NCI-H446 treated with DMSO at 0.1 percent for 48 hours (cell line): ENCODE measurements at places on chromosomes 5 and 9.
A peak's percentile ranks its signal among the peaks of the same experiment; 100 is the strongest.

DNA sequence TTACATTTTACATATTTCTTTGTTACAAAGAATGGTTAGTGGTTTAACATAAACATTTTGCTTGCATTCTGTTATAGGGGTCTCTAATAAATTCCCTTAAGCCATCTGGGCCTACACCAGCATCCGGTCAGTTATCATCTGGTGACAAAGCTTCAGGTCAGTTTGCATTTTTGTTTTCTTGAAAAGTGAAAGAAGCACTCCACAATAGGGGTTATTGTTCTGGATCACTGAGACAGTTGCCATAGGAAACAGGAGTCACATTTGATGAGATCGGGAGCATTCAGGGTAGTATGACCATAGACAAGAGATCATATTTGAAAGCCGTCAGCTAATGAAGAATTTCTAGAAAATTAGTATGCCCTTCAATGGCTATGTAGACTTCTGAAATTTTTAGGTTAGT, 63.6 kb downstream of the NUP214 start:
- no peak for DNase-seq

DNA sequence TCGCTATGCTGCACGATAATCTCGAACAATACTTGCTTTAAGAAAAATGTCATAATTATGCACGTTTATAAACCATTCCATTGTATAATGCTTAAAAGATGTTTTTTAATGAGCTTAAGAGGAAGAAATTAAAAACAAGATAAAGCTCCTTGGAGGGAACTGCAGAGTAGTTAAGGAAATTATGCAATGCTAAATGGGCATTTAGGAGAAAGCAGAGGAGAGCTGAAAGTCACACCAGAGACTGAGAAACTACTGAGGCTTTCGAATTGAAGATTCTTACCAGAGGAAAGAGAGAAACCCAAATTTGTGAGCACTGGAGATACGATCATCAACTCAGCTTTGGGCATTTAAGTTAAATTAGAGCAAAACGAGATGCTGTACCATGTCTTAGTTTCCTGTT, 119.4 kb downstream of the CDH10 start:
- DNase-seq = no peak

- DNase-seq = no peak
Observed at GRCh38 chr9:2704504-2704903, 12.8 kb upstream of the KCNV2 start.

GRCh38 chr9:88243736-88244135, 105.5 kb upstream of the SPATA31C2 start:
- no peak for DNase-seq

DNA sequence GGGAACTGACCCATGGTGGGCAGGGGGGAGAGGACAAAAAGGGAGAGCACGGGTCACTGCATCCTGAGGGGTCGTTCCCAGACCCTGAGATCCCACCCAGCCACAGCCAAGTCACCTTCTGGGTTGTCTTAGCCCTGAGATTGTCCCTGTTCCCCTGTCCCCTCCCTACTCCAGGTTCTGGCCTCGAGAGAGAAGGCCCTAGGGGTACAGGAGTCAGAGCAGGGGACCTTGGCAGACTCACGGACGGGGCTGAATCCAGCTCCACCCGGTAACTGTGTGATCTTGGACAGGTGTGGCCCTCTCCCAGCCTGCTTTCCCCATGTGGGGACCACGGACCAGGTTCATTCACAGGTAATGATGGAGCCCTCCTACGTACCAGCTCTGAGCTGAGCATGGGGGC, 11.2 kb upstream of the CERCAM start:
- no peak for DNase-seq

DNA sequence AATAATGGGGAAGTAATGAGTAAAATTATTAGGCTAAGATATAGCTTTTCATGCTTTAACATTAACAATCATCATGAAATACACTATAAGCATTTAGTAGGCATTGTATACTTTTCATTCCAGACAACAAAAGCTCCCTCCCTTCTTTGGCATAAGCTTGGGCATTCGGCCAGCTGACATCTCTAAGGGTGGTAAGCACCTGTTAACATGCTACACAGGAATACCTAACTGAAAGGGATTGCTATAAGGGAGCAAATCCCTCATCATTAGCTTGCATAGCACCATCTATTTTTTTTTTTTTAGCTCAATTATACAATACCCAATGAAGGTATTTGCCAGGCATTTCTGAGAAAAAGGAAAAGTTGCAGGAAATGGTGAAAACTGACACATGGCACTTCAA, 16.6 kb downstream of the STRBP start:
- no peak for DNase-seq

GRCh38 chr5:2489306-2489705, 262.2 kb downstream of the IRX2 start:
- DNase-seq = no peak

DNA sequence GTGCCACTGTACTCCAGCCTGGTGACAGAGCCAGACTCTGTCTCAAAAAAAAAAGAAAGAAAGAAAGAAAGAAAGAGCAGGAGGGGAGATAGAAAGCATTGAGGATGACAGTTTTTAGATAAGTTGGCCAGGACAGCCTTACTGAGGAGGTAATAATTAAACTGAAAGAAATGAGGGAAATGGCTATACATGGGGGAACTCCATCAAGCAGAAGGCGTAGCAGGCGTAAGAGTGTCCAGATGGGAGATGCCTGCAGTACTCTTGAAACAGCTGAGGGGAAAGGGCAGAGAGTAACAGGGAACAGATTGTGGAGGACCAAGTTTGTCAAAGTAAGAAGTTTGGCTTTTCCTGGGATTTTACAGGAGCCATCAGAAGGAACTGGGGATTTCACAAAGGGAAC, 57.5 kb downstream of the HMGCS1 start:
- DNase-seq = no peak

DNA sequence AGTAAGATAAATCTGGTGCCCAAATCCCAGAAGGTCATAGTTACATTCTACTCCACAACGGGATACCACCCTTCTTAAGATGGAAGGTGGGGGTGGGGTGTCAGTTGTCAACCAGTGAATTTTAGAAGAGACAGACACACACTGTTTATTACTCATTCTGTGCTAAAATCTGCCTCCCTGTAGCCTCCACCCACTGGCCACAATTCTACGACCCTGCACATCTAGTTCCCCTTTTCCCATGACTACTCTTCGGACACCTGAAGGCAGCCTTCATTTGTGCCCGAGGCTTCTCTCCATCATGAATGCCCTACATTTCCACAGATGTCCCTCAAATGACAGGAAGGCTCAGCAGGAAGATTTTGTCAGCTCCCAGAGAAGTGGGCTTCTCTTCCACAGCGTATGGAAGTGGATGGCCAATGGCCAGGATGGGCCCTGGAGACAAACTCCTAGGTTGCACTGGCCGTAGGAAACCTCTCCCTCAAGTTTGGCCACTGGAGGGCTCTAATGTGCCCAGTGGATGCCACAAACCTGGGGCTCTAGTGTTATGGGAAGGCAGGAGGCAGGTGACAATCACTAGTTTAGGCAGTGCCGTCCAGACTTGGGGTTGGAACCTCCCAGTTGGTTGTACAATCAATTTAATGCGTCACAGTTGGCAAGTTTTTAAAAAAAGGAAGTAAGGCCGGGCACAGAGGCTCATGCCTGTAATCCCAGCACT, 46.6 kb downstream of the PTPN3 start:
- DNase-seq = no peak

DNA sequence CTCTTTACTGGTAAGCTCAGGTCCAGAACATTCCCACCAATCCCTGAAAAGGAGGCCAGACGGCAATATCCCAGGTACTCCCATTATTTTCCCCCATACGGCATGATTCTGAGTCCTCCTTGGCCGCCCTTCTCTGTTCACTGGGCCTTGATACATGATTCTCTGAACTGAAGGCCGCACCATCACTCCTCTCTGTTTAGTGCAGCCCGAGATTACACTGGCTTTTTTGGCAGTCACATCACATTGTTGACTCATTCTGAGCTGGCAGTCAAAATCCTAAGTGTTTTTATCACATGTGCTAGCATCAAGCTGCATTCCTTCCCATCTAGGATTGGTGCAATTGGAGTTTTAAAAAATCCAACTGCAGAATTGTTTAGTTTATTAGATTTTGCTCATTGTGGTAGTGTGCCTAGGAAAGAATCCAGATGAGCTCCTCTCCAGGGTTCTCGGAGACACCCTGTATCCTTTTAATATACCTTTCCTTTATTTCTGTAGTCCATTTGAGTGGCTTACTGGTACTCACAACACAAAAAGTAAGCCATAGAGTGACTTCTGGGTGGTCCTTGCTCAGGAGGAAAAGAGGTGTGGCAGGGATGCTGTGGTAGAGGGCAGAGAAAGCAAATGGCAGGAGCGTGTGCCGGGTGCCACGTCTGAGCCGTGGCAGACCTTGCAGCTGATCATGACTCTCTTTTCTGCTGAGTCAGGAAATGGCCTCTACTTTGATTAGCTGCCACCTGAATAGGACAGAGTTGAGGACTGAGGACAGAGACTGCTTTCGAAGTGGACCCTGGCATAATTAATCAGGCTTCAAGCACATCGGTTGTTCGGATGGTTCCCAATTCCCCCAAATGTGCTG, 121.1 kb upstream of the IL12B start:
- peak; percentile 44 for DNase-seq

- no peak for DNase-seq
Observed at GRCh38 chr5:78614816-78615215, 33.8 kb downstream of the LHFPL2 start.

DNA sequence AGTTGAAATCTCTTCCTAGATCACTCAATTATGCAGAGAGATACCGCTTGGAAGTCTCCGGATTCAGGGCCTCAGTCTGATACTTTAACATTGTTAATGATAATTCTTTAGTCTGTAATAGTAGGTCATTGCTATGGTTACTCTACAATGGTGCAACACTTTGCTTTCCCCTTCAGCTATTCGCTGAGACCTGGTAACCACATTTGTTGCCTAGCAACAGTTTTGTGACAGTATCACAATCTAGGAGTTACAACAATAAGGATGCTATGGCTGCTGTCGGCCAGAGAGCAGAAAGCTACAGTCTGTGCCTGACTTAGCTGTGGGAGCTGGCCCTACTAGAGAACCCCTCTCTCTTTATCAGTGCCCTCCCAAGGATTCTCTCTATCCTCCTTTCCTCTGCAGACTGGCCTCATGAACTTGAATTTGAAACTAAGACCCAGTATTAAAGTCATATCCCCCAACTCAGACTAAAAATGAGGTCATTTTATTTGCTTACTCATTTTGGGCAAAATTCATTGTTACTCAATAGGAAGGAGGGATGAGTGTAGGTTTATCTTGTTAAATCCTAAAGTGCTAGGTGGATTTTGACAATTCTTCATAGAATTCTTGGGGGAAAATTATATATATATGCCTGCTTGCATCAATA, 39.3 kb downstream of the NR2F1 start:
- peak; percentile 23 for DNase-seq

- no peak for DNase-seq
Observed at GRCh38 chr9:93204470-93205043, 20.6 kb downstream of the WNK2 start.
